Bone marrow (tissue), 2 donors: ENCODE measurements at places on chromosomes 13 and 19.

DNA sequence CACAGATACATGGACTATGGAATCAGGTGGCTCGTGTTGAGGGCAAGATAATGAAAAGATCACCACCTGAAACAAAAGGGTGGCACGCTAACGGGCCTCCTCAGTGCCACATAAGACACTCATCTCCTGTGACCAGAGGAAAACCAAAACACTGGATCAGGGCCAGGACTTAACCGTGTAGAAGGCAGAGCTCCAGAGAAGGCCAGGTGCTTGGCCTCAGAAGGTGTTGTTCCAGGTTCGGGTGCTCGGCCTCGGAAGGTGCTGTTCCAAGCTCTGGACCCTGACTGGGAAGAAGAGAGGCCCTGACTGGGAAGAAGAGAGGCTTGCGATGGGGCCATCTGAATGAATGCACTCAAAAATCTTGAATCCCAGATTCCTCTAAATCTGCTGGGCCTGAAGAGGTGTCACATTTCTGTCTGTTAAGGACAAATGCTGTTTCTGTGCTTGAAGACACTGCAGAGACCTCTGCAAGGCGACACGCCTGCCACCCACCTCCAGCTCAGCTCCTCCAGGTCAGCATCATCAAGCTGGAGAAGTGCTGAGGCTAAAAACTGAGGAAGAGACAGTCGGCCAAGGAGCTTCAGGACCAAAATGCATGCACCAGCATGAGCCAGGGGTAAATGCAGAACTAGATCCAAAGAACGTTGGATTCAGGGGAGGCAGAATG is 2.7 kb upstream of the RASA3 start:
- no peak for DNase-seq

- DNase-seq, result no peak
These were observed 8.5 kb downstream of the TBC1D4 start for GRCh38 chr13:75473468-75473867.

DNA sequence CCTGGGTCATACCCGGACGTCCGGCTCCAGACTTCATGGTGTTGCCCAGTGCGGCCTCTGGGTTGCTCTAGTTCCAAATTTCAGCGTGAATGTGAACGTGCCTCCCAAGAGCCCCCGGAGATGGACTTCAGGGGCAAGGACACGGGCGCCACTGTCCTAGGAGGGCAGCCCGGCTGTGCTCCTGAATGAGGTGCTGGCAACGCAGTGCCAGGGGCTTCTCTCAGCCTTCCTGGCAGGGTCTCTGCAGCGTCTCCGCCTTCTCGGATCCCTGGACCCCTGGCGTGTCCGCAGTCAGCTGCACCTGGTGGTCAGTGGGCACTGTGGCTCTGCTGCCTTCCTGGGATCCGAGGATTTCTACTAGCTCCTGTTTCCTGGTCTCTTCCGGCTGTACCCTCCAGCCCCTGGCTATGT is 101.7 kb upstream of the MCF2L start:
- no peak for DNase-seq

DNA sequence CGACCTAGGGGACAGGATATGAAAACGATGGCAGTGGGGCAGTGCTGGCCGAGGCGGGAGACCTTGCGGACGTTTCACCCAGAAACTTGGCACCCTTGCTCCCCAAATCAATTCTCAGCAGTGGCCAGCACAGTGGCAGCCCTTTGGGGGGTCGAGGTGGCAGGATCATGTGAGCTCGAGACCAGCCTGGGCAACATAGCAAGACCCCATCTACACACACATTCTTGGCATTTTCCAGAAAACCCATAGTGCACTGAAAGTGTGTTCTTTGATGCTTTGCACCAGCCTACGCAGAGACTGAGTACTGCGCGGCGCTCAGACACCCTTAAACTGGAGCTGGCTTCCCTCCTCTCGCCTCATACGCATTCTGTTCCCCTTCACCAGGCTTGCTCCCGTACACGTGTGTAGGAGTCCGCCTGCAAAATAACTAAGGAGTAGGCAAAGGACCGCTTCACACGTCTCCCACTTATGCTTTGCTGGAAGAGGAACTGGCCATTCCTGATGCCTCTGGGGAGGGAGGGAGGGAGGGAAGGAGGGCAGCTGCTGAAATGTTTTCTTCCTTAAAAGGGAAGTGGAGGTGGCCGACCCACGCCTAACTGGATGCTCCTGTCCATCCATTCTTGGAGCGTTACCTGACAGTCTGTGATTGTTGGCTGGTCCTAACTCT is 23.5 kb upstream of the MIER2 start:
- DNase-seq, result no peak

DNA sequence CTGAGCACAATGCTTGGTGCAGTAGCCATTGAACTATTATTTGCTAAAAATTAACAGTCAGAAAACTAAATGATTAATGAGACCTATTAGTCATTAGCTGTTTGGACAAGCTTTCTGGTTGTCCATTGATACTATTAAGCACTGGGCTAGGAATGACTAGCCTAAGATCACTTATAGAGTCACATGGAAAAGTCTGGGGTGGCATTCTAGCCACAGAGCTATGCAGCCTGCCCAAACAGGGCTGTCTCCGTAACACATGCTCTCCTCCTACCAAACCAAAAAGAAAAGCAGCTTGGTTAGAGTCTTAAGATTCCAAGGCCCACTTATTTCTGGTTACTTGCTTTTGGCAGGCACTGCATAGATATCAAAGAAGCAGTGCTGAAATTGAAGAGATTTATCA is 193.5 kb upstream of the NBEA start:
- no peak for DNase-seq

DNA sequence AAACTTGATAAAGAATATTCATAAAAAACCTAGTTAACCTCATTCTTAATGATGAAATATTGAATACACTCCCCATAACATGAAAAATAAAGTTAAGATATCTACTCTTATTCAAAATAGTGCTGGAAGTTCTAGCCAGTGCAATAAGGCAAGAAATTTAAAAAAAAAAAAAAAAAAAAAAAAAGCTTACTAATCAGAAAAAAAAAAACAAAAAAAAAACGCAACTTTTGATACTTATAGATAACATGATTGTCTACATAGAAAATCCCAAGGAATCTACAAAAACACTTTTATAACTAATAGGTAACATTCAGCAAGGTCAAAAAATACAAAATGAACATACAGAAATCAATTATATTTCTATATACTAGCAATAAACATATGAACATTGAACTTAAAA is 515.6 kb downstream of the UQCRFS1 start:
- DNase-seq, result no peak

GRCh38 chr13:111304603-111305289 is 15.7 kb upstream of the TEX29 start:
- no peak for DNase-seq

DNA sequence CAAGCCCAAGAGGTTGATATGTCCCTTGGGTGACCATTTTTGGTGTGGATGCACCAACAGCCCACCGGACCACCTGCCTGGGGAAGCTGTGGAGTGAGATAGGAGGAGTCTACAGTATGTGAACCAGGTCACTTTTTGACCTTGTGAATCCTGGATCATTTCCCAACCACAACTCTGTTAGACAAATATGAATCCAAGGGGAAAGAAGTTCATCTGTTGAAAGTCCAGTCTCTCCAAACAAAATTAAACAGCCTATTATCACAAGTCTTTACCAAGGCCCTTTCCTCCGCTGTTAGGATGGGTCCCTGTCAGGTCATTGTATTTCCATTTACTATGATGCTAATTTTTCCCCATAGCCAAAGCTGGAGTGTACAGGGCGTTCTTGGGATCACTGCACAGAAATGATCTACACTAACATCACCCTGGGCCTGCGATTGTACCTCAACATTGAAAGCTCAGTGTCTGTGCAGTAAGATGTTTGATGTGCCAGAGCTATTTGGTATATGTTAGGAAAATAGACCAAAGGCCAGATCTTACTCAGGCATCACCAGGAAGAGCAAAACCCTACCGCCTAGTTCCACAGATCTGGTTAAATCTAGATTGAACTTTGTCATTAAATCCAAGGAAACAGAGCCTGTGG is 117.1 kb downstream of the STARD13 start:
- no peak for DNase-seq

DNA sequence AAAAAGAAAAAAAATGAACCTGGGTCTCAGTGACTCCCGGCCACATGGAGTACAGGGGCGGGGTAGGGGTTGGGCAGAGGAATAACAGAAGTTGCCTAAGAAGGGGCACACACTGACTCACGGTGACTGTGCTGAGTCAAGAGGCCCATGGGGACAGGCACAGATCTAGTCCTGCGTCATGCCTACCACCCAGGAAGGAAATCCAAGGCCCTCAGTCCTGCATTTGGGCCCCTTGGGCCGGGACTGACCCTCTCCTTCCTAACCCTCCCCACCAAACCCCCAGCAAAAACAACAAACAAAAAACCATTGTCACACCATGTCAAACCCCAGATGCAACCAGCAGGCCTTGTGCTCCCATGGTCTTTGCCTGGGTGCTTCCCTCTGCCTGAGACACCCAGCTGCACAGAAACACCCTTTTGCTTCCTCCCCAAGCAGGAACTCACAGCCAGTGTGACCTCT is 9.6 kb upstream of the NOTCH3 start:
- DNase-seq, result peak; percentile 81

GRCh38 chr19:14410091-14411051 is 8.8 kb downstream of the DDX39A start:
- DNase-seq, result no peak

DNA sequence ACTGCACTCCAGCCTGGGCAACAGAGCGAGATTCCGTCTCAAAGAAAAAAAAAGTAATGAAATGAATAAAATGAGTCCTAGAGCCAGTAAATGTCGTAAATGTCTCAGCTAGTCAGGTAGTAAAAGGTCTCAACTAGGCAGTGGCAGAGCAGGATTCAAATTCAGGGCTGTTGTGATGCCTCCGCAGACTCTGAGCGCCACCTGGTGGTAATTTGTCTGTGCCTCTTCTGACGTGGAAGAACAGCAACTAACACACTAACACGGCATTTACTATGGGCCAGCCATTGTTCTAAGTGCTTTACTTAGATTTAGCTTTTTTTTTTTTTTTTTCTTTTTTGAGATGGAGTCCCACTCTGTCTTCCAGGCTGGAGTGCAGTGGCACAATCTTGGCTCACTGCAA is 30.2 kb downstream of the CYP2F1 start:
- DNase-seq, result peak; percentile 35

- DNase-seq, result no peak
These were observed 284 bp downstream of the RNF17 start for GRCh38 chr13:24764276-24764630.

DNA sequence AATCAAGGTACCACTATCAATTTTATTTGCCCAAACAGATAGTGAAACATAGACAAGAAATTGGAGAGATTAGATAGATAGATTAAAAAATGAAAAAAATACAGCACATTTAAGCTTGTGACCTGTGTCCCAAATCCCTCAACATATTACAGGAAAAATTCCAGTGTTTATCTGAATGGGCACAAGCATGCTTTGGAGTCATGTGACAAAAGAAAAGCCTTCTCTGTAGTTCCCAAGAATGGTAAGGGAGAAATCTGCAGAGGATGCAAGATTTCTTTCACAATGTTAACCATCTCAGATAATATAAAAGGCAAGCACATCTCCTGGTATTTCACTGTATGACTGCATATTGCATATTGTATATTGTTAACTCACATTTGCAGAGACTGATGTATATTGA is 168.0 kb downstream of the PCDH9 start:
- DNase-seq, result no peak

DNA sequence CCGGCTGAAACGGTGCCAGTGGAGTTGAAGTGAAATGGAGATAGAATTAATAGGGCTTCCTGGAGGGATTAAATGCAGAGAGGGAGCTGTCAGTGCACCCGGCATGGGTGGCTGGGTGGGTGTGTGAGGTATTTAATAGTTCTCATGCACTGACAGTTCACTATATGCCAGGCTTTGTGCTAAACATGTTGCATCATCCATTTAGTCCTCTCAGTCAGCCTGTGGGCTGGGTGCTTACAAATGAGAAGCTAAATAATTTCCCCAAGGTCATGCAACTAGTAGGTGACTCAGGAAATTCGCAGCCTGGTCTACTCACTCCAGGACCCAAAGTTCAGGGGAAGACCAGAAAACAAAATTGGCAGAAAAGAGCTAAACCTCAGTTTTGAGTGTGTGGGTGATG is 63.5 kb upstream of the SPATA13 start:
- DNase-seq, result no peak

DNA sequence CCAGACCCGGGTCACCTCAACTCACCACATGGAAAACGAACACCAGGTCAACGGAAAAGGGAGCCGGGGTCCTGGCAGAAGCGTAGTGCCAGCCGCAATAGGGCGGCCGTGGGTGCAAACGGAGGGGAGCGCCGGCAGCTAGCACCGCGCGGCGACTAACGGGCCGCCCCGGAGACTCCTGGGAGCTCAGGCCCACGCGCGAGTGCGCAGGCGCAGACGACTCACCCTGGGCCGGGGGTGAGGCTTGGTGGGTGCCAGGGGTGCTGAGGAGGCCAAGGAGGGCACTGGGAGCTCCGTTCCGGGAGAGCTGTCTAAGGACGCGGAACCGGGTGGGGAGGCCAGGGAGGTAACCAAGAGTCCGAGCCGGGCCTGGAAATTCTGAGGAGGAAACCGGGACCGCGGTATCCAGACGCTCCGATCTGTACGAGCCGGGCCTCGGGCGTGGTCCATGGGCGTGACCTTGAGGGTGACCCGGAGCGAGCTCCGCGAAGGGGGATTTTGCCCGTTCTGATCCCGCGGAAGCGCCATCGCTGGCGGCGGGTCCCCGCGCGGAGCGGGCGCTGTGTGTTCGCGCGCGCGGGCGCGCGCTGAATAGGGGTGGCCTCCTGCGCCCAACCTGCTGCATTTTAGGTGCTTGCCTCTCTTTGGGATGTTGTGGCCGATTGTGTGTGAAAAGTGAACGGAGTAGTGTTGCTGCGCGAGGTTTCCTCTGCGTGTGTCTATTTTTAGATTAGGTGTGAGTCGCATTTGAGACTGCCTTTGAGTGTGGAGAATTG is at the start of gene ZNF382:
TSS of gene ZNF382 (plus strand) at position 213 of the 776 bp plus-strand sequence. CDS start 4,602 bp downstream, outside the sequence.
- peak; percentile 43 for DNase-seq

- DNase-seq, result no peak
These were observed 2.5 kb upstream of the GRWD1 start for GRCh38 chr19:48443256-48443655.

DNA sequence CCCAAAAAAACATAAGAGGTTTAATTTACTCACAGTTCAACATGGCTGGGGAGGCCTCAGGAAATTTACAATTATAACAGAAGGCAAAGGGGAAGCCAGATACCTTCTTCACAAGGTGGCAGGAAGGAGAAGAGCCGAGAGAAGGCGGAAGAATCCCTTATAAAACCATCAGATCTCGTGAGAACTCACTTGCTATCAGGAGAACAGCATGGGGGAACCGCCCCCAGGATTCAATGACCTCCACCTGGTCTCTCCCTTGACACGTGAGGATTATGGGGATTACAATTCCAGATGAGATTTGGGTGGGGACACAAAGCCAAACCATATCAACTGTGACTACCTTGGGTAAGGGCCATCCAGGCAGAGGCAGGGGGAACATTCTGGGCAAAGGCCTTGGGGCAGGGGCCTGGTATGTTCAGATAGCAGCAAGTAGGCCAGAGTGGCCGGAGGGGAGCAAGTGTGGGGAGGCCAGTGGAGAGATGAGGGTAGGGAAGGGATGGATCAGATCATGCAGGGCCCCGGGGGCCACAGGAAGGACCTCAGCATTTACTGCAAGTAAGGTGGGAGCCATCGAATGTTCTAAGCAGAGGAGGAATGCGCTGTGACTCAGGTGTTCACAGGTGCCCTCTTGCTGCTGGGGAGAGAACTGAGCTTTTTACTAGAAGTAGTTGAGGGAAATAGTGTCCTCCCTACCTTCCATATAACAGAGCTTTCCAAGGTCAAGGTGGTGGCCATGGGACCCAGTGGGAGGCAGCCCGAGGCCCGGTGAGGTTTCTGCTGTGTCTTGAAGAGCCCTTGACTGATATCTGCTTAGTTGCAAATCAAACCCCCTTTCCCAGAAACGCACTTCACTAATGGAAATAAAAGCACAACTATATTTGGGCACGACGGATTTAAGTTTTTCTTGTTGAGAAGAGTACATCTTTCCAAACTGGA is 18.0 kb downstream of the RAB3D start:
- no peak for DNase-seq
